ENCODE measurements at places on chromosomes 2 and 18.

- DNase-seq = no peak
Observed at GRCh38 chr2:129058981-129059380, 740.3 kb upstream of the HS6ST1 start.

DNA sequence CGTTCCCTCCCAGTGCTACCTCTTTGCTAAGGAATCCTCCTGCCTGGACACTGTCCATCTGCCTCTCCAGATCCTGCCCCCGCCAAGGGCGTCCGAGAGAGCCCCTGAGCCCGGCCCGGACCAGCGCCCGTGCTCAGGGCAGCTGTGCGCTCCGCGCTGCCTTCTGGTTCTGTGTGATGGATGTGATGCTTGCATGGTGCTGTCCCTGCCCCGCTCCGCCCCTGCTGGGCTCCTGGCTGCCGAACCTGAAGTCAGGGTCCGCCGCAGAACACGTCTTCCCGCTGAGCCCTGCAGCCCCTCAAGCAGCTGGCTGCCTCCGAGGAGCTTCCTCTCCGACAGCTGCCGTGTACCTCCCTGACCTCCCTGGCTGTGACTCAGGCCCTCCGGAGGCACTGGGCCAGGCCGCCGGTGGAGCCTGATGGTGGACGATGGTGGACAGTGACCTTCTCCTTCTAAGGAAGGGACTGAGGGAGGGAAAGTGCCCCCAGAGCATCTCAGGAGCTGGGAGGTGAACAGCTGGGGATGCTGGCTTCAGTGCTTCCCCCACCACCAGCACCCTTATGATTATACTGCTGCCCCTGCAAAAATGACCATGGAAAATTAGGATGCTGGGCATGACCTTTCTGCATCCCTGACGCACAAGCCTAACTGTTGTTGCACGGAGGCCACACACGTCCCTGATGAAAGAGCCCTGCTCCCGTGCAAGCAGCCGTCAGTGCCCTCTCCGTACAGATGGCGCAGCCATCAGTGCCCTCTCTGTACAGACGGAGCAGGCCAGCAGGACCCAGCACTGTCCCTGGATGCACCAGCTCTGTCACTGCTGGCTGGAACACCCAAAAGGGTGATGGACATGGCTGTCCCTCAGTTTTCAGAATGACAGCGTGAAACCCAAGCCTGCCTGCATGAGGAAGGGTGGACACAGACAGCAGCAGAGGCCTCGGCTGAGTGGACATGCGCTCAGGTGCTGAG is 99.3 kb downstream of the TPO start:
- DNase-seq = no peak

- peak; percentile 72 for DNase-seq
Observed at GRCh38 chr2:69933839-69934613, 19.1 kb downstream of the MXD1 start.

- DNase-seq = no peak
Observed at GRCh38 chr2:8380566-8380965, 301.3 kb upstream of the ID2 start.

DNA sequence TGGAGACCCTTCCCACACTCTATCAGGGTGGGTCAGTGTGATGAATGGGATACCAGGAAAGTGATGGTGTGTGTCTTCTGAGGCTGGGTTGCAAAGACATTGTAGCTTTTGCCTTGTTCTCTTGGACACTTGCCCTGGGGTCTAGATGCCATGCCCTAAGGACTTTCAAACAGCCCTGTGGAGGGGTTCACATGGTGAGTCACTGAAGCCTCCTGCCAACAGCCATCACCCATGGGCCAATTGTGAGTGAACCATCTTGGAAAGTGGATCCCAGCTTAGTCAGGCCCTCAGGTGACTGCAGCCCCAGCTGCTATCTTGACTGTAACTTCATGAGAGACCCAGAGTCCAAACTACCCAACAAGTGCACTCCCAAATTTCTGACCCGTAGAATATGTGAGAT is 25.8 kb upstream of the IGFBP5 start:
- no peak for DNase-seq

GRCh38 chr2:141523199-141523598 is 607.6 kb downstream of the LRP1B start:
- DNase-seq = no peak

GRCh38 chr2:197883354-197884032 is 79.1 kb downstream of the PLCL1 start:
- peak; percentile 5 for DNase-seq

Data from RWPE1 (cell line).